ENCODE measurements at places on chromosomes 7 and 10.

GRCh38 chr7:45715471-45716352 is 141.5 kb downstream of the ADCY1 start:
- DNase-seq, result no peak

DNA sequence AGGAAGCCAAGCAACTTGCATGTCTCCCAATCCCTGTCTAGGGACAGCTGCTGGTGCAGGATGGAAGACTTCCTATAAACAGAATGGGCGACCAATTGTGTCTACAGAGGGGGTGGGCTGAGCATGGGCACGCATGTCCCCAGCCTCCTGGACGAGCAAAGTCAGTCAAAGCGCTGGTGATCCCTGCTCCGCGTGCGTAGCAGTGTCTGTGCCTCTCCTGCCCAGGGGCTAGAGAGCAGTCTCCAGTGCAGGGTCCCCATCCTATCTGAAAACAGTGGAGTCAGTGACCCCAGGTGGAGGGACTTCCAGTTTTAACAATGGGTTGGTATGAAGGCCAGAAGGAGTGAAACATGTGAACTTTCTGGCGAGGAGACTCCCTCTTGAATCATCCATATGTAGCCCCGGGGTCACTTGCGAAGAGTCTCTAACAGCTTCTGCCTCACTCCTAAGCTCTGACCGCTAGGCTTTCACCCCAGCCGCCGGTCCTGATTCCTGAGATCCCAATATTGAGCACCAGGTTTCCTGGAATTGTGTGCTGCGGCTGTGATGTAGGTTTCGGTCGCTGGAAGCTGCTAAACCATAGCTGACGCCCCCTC is 714 bp upstream of the CASP2 start:
- no peak for DNase-seq

GRCh38 chr10:113094114-113094486 is 144.1 kb downstream of the TCF7L2 start:
- DNase-seq, result peak; percentile 66

DNA sequence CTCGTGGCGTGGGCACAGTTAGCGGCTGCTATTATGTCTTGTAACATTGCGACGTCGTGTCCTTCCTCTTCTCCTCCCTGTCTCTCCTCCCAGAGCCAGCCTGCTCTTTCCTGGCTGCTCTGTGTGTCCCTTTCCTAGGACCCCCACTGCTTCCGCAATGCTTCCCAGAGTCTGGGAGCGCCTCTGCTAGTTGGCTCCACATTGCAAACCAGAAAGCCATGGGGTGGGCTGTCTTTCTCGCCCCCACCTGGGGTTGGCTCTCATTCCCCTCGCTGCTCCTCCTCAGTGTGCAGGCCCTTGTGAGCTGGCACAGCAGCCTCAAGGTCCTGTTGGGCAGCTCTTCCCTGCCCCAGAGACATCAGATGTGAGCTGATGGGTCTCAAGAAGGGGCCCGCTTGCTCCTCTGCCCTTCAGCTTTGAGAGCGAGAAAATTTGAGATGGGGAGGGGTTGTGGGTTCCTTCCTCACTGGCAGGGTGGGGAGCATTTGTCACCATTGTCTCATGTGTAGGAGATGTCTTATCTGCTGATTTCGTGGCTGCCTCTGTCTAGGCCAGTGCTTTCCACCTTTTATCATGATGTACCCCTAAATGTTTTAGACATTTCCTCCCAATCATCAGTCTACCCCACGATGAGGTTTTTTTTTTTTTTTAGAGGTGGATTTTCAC is 3.3 kb downstream of the ADAMTS14 start:
- no peak for DNase-seq

- no peak for DNase-seq
Measured at GRCh38 chr7:80124526-80125264, 9.9 kb upstream of the GNAI1 start.

DNA sequence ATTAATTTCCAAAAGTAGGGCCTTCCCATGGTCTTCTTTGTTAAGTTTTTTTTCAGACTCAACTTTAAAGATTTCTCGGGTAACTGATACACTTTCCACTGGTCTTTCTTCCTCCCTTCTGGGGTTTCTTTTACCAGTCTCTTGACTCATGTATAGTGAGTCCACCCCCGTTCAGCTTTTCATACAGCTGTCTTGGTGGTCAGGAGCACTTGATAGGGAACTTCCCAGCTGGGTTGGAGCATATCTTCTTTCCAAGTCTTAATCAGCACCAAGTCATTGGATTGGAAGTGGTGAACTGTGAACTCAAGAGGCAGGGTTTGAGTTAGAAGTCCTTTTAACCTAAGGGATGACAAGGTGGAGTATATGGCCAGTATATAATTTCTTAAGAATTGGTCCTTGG is 29.2 kb upstream of the ELOVL3 start:
- no peak for DNase-seq

- DNase-seq, result no peak
Measured at GRCh38 chr7:70094831-70095230, 496.6 kb downstream of the AUTS2 start.

DNA sequence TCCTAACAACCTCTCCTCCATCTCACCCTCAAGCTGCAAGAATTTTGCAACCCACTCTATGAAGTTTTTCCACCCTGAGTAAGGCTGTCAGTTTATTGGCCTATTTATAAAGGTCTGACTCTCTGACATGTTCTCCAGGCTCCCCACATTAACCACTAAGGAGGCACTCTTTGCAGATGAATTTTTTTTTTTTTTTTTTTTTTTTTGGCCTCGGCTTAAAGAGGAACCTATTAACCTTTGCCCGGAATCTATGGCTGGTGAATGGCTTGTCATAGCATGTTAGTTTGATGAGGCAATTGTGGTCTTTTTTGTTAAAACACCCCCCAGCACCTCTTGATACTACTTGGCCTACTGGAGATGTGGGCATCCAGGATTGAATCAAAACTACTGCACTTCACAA is 57.1 kb downstream of the TBXAS1 start:
- no peak for DNase-seq

- no peak for DNase-seq
Measured at GRCh38 chr7:26556061-26556881, 264.6 kb downstream of the SNX10 start.

- no peak for DNase-seq
Measured at GRCh38 chr10:104308439-104308903, 29.8 kb downstream of the ITPRIP start.

DNA sequence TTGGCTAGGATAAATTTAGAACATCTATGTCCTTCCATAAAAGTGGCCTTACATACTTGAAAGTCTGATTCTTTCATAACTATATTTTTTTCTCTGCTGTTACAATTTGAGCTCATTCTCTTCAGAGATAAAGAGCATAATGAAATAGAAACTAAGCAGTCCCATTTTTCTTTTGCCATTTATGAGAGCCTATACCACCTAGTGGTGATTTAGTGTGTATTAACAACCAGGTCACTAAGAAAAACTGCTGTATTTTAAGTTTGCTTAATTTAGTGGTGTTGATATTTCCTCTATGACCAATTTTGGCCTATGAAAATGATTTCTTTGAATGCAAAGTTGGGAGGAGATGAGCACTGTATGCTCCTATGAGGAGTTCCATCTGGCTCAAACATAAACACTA is 88.7 kb upstream of the ZWINT start:
- DNase-seq, result peak; percentile 0

DNA sequence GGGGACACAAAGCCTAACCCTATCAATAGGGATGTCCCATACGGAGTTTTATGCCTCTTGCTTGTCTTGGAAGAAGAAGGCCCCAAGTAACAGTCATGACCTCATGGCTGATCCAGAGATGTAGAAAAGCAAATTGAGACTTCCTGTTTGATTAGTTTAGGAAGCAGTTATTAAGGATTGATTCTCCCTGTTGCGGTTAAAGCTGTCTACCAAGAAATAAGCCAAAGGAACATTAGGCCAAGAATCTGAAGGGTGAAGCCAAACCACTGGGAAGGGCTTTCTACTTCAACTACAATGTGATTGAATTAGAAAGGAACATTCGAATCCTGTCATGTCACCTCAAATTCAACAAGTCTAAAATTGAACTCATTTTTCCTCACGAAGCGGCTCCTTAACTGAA is 60.5 kb upstream of the AGBL3 start:
- DNase-seq, result no peak

GRCh38 chr7:47034180-47034579 is 547.7 kb downstream of the TNS3 start:
- DNase-seq, result no peak
